ENCODE measurements at places on chromosomes 4 and X.

DNA sequence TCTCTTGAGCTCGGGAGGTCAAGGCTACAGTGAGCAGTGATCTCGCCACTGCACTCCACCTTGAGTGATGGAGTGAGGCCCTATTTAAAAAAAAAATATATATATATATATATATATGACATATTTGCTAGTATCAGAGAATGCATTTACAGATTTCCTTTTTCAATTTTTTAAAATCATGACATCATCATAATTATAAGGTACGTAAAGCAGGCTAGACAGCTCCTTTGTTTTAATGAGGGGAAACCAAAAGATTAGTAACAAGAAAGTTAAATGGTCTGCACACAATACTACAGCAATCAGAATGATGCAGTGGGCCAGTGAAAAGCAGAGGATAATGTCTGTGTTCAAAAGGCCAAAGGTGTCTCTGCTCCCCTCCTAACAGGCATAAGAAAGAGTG, 43.0 kb downstream of the LAS1L start:
- DNase-seq: no peak

- no peak for DNase-seq
These were observed at the start of gene LGI2 for GRCh38 chr4:25030277-25031076. Gene LGI2, minus strand, starts transcription at chr4:25030946. Its CDS starts 253 bp downstream, at chr4:25030693.

DNA sequence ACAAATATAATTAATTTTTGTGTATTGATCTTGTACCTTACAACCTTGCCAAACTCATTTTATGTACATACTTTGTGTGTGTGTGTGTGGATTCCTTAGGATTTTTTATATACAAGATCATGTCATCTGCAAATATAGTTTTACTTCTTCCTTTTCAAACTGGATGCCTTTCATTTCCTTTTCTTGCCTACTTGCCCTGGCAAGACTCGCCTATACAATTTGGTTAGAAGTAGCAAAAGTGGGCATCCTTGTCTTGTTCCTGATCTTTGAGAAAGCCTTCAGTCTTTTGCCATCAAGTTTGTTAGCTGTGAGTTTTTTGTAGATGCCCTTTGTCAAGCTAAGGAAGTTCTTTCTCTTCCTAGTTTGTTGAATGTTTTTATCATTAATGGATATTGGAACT, 30.5 kb downstream of the RUFY3 start:
- DNase-seq: no peak

DNA sequence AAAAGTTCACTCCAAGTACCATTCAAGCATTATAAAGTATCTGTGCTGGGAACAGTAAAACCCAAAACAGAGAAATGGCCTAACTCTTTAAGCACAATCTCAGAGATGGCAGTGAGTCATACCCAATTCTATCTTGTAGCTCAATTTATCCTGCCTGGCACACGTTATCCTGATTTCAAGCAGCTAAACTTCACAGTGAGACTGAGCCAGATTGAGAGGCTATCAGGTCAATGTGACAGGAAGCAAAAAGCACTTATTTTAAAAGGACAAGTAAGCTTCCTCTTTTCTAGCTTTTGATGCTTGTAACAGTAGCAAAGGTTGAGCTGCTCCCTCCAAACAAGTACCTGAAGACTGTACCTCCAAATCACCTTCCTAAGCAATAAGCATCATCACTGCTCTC, 324.9 kb downstream of the NAF1 start:
- DNase-seq: no peak

DNA sequence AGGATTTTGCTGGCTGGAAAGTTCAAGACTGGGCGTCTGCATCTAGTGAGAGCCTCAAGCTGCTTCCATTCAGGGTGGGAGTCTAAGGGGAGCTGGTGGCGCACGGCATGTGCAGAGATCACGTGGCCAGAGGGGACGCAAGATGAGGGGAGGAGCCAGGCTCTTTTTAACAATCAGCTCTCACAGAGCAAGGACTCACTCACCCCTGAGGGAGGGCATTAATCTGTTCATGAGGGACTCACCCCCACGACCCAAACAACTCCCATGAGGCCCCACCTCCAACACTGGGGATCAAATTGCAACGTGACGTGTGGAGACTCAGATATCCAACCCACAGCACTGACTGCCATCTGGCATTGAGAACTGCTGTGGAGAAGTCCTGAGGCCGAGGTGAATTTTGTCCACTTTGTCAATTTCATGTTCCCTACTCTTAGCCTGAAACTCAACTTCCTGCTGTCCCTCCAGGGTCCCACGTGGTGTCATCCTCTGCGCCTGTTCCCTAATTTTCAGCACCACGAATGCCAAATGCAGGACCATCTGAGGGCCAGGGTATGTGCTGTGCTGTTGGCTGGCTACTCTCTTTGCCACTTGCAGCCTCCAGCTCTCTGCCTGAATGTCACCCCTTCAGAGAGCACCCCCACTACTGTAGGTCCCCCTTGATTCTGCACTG, 5.6 kb downstream of the ZFP92 start:
- DNase-seq: peak; percentile 9

DNA sequence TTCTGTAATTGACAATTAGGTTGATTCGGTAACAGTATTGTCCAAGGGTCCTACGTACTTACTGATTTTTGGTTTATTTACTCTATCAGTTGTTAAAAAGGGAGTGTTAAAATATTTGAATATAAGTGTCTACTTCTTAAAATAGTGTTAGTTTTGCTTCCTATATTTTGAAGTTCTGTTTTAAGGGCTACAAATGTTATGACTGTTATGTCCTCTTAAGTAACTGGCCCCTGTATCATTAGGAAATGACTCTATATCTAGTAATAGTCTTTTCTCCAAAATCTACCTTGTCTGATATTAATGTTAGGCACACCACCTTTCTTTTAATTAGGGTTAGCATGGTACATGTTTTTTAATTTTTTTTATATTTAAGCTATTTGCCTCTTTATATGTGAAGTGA, 30.1 kb downstream of the ANKRD50 start:
- DNase-seq: no peak

DNA sequence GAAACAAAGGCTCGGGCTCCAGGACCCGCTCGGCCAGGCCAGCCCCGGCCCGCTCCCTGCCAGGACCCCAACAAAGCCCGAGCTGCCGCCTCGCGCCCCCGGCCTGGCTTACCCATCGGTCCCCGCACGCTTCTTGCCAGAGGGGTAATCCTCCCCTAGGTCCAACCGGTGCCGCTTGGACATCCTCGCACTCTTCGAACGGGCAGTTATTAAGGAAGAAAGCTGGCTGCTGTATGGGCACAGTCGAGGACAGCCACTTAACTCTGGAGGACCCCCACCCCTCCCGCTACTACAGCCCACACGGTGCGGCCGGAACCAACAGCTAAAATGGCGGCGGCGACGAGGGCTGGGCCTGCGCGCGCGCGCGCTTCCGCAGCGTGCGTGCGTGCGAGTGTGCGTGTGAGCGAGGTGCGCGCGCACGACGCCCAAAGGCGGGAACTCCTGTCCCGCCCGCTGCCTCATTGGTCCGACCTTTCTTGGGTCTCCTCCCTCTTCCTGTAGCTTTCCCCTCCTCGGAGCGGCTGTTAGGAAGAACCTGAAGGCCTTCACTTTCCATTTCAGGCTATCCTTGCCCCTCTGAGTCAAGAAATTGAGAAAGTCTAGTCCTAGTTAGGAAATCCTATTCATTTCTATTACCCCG, at the start of gene DHX15:
Gene DHX15, minus strand, starts transcription at position 344 of the 640 bp plus-strand sequence. Its CDS starts 161 bp downstream, at position 183.
- peak; percentile 72 for DNase-seq

DNA sequence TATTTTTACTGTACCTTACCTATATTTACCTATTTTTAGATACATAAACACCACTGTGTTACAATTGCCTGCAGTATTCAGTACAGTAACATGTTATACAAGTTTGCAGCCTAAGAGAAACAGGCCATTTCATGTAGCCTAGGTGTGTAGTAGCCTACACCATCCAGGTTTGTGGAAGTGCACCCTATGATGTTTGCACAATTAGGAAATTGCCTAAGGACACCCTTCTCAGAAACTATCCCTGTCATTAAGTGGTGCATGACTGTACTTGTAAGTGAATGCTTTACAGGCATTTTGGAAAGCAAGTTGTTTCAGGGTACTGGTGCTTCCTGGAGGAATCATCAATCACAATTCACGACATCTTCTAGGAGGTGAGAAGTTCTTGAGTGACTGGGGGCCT, 991.8 kb upstream of the SLIT2 start:
- DNase-seq: no peak

- no peak for DNase-seq
These were observed 31.4 kb downstream of the DOK7 start for GRCh38 chr4:3494462-3494871.

DNA sequence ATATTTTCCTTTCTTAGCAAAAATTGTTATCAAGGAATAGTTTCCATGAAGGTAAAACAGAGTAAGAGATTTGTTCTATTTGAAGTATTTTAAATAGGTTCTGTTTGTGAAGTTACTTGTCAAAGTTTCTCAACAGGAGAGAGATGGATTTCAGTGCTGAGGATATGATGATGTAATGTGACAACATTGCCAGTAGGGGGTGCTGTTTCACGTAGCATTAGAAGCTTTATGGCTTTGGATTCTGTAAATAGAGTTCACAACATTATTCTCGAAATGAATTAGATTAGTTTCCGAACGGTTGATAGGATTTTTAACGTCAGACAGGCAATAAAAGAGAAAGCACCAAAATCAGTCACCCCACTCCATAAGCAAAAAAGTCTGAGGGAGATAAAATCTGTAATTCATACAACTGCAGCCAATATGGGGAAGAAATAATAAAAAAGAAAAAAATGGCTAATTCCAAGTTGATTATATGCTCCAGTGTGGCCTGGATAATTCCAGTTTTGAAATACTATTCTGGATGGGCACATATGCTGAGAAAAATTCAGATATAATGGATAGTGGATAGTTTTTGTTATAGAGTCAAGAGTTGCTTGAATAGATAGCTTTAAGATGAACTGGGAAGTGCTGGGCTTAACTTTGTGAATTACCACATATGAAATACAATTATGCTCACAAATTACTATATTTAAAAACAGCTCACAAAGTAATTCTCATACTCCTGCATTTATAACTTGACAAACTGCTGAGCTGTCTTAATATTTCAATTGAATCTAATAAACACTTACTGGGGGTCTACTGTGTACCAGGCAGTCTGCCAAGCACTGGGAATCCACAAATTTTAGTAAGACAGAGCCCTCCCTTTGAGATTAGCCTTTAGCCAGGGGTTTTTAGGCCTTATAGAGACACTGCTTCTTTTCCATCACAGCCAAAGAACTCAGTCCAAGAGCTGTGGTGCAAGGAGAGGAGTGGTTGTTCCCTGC, 109.1 kb downstream of the GPAT3 start:
- no peak for DNase-seq

- DNase-seq: no peak
These were observed 22.3 kb downstream of the NKX1-1 start for GRCh38 chr4:1383728-1384591.

DNA sequence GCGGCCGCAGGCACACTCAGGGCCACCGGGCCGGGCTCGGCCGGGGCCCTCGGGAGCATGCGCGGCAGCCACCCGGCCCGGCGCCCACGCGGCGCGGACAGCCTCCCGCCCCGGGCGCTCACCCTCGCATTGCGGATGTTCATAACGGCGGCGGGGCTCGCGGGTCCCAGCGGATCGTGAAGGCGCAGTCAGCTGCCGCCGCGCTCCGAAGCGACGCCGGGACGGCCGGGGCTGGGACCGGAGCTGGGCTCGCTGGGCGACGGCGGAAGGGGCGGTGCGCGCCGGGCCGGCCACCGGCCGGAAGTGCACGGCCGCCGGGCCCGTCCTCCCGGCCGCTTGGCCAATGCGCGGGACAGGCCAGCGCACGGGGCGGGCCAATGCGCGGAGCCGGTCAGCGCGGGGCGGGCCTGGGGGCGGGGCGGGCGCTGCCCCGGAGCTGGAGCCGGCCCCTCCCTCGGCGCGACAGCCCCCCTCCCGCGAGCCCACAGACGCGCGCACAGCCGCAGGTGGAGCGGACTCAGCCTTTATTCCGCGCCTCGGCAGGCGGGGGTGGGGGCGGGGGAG, at the start of gene NAA10:
Gene NAA10, minus strand, starts transcription at position 276 of the 564 bp plus-strand sequence. Its CDS starts 133 bp downstream, at position 143.
- peak; percentile 40 for DNase-seq

GRCh38 chr4:27084685-27085361, 224.2 kb downstream of the STIM2 start:
- DNase-seq: no peak

GRCh38 chr4:88809576-88810219, 112.1 kb upstream of the NAP1L5 start:
- DNase-seq: no peak

DNA sequence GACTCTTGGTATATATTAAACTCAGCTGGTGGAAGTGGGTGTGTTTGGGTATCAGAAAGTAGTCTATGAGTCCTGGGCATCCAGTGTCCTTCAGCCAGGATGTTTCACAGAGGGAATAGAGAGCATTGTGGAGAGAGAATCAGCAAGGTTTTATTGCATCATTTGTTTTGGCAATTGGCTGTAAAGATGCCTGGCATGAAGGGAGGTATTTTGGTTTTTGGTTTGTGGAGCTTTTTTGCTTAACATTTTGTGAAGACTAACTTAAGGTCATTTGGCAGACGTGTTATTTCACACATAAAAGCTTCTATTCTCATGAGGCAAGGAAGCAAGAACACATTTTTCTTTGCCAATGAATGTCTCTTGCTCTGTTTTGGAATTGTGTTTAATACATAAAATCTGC, 71.1 kb downstream of the DCLK2 start:
- DNase-seq: no peak

- DNase-seq: no peak
These were observed 94.4 kb upstream of the ADRA2C start for GRCh38 chr4:3671571-3672464.

DNA sequence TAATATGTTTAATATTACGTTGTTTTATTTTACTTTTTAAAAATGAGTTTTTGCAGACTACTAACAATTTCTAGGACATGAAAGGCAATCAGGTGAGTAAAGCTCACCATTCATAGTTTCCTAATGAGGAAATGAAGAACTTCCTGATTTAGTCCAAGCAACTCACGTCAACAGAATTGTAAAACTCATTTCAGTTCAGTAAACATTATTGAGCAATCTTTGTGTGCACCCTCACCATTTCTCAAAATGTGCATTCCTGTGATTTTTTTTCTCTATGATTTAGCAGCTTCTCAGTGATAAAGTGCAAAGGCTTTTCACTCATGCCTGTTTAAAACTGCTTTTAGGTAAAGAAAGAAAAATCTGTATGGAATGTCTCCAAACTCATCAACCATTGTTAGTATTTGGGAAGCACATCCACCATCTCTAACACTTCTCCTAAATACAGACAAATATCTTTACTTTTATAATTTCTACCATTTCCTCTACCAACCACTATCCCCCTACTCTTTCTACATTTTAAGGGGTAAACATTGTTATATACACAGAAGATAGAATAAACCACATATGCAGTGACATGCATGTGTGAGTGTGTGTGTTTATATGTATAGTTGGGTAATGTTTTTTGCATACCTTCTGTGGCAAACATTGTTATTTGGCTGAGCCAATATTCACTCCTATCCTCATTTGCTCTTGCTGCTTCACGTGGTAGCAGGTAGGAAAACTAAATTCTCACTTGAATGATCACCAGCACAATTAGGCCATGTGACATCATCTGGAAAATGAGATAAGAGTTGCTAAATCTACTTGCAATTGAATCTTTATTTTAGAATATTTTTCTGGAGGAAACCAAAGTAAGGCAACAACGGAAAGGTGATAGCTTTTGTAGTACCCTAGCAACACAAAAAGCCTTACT, 54.7 kb upstream of the PRDM8 start:
- DNase-seq: no peak

DNA sequence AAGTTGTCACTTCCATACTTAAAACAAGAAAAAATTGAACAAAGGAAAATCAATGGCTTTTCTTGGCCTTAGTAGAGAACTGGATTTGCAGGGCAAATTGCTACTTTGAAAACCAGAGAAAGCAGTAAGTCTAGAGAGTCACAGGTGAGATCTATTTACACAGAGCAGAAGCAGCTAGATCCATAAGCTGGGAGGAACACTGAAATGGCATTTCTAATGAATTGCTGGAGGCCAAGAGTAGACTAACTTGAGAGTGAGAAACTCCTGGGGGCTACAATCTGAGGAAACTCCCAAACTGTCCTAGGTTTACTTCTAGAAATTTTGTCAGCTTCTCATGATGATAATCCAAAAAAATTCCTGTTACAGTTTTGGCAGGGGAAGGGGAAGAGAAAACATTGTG, 133.3 kb downstream of the SPCS3 start:
- DNase-seq: no peak
